Stomach (tissue), 19 donors: ENCODE measurements at places on chromosomes 6 and 20. TPM values are rescaled to one million over a fixed set of nuclear protein-coding genes. Genes with fewer than 3 reads are reported as not detected.

DNA sequence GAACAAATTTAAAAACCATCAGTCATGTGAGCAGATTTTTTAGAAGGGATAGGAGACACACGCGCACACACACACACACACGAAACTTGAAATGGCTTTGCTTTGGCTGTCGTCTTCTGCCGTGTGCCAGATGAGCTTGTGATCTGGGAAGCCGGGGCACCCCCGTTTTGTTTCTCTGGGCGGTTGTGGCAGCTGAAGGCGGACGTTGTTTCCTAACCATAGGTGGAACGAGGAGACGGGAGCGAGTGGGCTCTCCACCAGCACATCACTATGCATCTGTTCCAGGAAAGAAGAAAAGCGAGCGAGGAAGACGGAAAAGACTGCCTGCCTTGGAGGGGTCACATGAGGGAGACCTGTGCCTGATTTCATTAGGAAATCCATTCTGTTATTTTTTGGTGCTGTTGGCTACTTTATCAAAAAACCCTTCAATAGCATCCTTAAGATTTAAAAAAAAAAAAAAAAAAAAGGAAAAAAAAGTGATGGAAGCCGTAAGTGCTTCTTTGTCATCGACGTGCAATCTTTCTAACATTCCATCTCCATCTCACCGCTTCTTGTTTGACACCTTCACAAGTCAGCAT is 142.1 kb downstream of the DTNBP1 start:
- no peaks in the 10 kb centered on the region for H3K4me1 ChIP-seq
- H3K36me3 ChIP-seq = peaks cover 89% of the 10 kb centered on the region
- H3K27ac ChIP-seq = no peak overlapping the region
- no peaks in the 10 kb centered on the region for H3K27me3 ChIP-seq
- no peak for DNase-seq

DNA sequence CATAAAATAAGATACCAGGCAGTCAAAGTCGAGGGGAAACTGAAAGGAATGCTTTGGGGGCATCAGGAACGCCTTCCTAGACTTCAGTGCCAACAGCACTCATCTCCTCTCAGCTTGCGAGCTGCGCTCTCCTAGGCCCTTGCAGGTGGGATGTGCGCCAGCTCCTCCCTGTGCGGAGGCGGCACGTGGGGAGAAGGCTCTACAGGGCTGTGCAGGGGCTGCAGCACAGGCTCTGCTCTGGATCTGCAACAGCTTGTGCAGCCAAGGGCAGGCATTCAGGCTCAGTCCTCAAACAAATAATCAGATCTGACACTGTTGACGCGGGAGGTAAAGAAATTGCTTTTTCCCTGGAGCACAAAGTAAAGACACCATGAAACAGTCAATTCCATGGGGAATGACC is 144.8 kb downstream of the TTLL2 start:
- H3K4me3 ChIP-seq = no peak overlapping the region
- no peak for DNase-seq
- no peaks in the 10 kb centered on the region for H3K27me3 ChIP-seq
- H3K36me3 ChIP-seq = no peaks in the 10 kb centered on the region
- no peak overlapping the region for H3K27ac ChIP-seq
- no peaks in the 10 kb centered on the region for H3K4me1 ChIP-seq

DNA sequence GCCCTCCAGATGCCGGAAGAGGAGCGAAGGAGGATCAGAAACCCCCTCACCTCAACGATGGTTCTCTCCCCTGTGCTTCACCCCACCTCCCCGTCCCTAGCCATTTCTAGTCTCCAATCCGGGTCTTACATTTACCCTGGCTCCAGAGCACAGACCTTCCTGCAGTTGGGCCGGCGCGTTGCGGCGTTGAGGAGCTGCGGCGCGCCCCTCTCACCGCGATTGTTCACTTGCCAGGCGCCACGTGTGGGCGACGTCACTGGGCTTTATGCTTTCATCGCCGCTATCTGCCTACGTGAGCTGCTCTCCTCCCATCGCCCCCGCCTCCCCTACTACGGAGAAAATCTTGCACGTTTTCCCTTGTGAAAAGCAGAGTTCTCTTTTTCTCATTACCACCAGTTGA is at the start of gene CRISP2:
Gene CRISP2, minus strand, starts transcription at position 198 of the 400 bp plus-strand sequence. CDS start 4,347 bp downstream, outside the sequence.
- H3K4me1 ChIP-seq = no peaks in the 10 kb centered on the region
- no peaks in the 10 kb centered on the region for H3K36me3 ChIP-seq
- DNase-seq = no peak

GRCh38 chr6:49764571-49765236 is 20.5 kb upstream of the CRISP3 start:
- H3K4me3 ChIP-seq = no peak overlapping the region
- H3K36me3 ChIP-seq = no peaks in the 10 kb centered on the region
- H3K27me3 ChIP-seq = no peaks in the 10 kb centered on the region

DNA sequence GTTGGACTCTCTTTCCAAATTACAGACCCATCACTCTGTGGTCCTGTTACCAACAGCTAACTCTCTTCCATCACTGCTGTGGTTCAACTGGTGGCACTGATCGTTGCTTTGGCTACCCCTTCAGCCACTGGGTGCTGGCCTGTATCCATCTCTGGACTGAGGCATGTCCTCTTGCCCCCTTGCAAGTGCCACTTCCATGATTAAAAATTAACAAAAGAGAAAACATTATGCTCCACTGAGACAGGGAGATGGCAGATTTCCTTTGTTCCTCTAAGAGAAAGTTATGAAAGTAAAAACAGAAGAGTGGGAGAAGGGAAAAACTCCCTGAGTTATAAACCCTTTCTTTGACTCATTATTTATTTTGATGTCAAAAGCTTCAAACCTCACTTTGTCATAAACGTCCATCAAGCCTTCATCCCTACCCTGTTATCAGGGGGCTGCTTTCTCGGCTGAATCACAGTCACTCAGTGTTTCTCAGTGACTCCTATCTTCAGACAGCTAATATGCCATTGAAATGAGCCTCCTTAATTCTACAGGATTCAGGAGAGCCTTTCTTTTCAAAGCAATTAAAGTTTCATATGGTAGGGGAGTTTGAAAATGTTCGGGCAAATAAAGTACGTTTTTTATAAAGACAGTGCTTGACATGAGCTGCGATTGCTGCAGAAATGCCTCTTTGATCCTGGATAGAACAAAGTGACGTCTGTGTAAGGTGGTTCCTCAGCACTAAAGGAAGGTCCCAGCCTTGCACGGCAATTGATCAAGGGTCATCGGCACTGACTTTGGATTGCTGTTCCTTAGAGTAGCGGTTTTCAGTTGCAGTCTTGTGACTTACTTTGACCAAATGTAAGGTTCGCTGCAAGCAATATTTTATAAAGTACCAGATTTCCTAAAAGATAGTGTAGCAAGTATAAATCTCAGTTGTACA is 49.9 kb upstream of the PBOV1 start:
- peak overlapping the region; percentile 6 for H3K27ac ChIP-seq
- H3K4me3 ChIP-seq = no peak overlapping the region
- peaks cover 6% of the 10 kb centered on the region for H3K36me3 ChIP-seq
- DNase-seq = no peak
- H3K4me1 ChIP-seq = peaks cover 6% of the 10 kb centered on the region
- H3K27me3 ChIP-seq = no peaks in the 10 kb centered on the region

DNA sequence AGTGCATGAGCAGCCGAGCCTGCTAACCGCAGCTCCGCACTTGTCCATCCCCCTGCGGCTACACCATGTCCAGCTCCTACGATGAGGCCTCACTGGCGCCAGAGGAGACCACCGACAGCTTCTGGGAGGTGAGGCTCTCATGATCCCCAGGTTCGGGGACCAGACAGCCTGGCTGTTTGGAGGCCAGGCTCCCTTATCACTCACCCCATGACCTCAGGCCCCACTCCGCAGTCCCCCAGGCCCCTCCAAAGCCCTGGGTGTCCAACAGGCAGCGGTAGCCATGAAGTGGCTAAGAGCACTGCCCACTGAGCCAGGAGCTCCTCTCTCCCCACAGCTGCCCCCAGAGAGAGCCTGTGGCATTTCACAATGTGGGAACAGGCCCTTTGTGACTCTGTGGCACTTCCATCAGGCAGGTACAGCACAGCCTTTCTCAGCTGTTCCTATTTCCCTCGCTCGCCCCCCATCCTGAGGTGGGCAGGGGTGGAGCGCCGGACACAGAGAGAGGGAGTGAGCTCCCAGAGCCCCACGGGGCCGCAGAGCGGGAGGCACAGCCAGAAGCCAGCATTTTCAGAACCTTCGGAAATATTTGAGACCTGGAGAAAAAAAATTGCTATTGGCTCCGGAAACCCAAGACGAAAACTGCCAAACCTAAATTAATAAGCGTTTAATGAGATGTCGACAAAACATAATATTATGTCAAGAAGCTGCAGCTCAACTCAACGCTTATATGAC is 29.7 kb downstream of the SPDEF start:
- H3K4me3 ChIP-seq = peak overlapping the region; percentile 32
- H3K27ac ChIP-seq = peak overlapping the region; percentile 18
- DNase-seq = peak; percentile 50
- H3K27me3 ChIP-seq = no peaks in the 10 kb centered on the region
- H3K36me3 ChIP-seq = no peaks in the 10 kb centered on the region
- H3K4me1 ChIP-seq = peaks cover 10% of the 10 kb centered on the region

Gene RCAN2
- total RNA-seq = 54.3 TPM

DNA sequence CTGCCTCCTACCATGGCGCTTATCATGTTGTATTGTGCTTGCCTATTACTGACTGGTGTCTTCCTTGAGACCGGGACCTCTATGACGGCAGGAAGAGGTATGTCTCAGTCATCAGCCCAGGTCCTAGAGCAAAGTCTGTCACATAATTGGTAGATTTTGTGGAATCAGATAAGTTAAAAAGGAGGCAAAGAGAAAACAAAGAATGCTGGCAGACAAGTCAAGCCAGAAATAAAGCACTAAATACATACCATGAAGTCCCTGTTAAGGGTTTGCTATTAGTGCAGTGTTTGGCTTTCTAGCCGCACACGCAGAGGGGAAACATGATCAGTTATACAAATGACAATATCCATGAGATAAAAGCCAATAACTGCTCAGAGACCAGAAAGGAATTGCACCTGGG is 6.0 kb downstream of the TOMM34 start:
- no peak for DNase-seq
- no peak overlapping the region for H3K27ac ChIP-seq

Gene CDH4
- total RNA-seq = not detected

GRCh38 chr20:46850896-46851295 is 43.7 kb upstream of the EYA2 start:
- no peaks in the 10 kb centered on the region for H3K36me3 ChIP-seq
- H3K4me1 ChIP-seq = no peaks in the 10 kb centered on the region
- no peak for DNase-seq
- H3K27me3 ChIP-seq = no peaks in the 10 kb centered on the region
- H3K27ac ChIP-seq = no peak overlapping the region

- no peak for DNase-seq
- H3K4me3 ChIP-seq = no peak overlapping the region
- no peaks in the 10 kb centered on the region for H3K36me3 ChIP-seq
- no peaks in the 10 kb centered on the region for H3K4me1 ChIP-seq
- H3K27me3 ChIP-seq = no peaks in the 10 kb centered on the region
These were observed 190.9 kb downstream of the CENPW start for GRCh38 chr6:126530775-126531174.

DNA sequence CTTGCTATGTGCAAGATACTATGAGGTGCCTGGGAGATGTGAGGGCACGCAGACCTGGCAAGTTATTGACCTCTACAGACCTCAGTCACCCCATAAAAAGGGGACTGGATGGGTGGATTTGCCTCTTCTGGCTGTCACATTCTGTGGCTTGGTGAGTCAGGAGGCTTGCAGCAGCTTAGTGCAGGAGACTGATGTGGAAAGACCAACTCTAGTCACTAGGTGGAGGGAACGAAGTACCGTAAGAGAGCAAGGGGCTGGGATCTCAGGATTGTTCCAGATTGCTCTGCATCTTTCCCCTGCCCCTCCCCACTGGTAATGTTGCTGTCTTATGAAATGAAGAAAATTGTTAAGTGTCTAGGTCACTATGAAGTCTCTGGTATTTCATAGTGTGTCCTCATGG is 3.3 kb downstream of the MAPRE1 start:
- H3K36me3 ChIP-seq = peaks cover 28% of the 10 kb centered on the region
- no peak overlapping the region for H3K4me3 ChIP-seq
- H3K27me3 ChIP-seq = no peaks in the 10 kb centered on the region
- H3K27ac ChIP-seq = peak overlapping the region; percentile 40
- no peak for DNase-seq
